ENCODE measurements at places on chromosomes 13 and 19.
A peak's percentile ranks its signal among the peaks of the same experiment; 100 is the strongest.

GRCh38 chr19:2239771-2240770, 3.4 kb downstream of the SF3A2 start:
- no peak for DNase-seq

- no peak for DNase-seq
Measured at GRCh38 chr19:40578442-40578908, 1.8 kb downstream of the SHKBP1 start.

- DNase-seq = no peak
Measured at GRCh38 chr13:34701919-34702318, 240.2 kb upstream of the NBEA start.

- DNase-seq = no peak
Measured at GRCh38 chr13:75687150-75687763, 51.1 kb downstream of the LMO7 start.

GRCh38 chr19:41753936-41754529, 1.3 kb upstream of the CEACAM6 start:
- DNase-seq = no peak

DNA sequence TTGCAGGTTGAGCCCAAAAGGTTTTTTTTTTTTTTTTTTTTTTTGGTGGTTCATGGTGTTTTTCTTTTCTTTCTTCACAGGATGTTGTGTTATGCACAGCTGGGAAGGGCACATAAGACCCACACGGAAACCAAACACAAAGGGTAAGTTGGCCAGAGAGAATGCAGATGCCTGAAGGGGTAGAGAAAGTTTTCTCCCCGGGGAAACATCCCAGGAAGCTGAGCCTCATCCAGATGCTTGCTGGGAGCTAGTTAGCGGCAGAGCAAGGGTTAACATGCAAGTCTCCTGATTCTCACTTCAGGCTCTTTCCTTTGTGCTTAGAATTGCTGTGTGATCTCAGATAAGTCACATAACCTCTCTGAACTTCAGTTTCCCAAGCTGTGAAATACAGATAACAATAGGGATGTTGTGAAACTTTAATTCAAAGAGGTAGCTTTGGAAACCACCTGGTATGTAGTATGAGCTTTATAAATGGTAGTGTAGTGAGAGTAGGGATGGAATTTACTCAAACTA, 3.1 kb downstream of the ADGRE1 start:
- no peak for DNase-seq

DNA sequence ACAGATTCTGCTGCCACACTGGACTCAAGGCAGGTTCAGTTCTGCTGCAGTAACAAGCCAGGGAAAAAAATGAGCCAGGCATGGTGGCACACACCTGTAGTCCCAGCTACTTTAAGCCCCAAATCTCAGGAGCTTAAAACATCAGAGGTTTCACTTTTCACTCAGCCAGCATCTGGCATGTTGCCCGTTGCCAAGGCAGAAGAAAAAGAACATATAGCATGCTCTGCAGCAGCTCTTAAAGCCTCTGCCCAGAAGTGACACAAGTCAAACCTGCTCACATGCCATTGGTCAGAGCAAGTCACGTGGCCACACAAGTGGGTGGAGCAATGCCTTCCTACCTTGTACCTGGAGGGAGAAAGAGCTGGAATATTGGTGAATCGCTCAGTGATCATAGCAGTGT, 14.7 kb upstream of the ADGRE5 start:
- DNase-seq = no peak

DNA sequence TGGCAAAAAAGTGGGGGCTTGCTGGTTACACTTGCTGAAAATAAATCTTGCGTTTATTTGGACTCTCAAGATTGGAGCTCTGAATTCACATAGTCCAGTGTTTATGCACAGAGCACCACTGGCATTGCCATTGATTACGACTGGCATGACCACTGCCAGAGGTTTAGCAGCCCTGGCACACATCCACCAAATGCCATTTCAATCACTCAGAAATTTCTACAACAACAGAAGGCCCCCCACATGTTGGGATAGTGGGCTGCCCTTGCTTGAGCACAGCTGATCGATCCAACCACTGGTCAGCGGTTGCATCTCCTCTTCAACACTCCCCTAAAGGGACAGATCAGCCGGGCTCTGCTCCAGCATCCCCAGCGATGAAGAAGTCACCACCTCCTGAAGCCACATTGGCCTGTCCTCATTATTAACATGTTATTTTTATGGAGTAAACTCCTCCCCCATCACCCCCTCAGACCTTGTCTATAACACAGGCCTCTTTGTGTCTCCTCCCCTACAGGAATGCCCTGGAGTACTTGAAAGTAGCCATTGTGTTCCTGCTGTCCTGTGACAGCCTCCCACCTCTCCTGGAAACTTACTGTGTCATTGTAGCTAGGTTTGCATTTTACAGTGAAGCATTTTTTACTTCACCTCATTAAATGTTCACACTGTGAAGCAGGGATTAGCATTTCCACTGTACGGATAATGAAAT, 51.3 kb downstream of the CDADC1 start:
- DNase-seq = no peak

GRCh38 chr13:49395878-49396380, 47.9 kb downstream of the CAB39L start:
- no peak for DNase-seq

DNA sequence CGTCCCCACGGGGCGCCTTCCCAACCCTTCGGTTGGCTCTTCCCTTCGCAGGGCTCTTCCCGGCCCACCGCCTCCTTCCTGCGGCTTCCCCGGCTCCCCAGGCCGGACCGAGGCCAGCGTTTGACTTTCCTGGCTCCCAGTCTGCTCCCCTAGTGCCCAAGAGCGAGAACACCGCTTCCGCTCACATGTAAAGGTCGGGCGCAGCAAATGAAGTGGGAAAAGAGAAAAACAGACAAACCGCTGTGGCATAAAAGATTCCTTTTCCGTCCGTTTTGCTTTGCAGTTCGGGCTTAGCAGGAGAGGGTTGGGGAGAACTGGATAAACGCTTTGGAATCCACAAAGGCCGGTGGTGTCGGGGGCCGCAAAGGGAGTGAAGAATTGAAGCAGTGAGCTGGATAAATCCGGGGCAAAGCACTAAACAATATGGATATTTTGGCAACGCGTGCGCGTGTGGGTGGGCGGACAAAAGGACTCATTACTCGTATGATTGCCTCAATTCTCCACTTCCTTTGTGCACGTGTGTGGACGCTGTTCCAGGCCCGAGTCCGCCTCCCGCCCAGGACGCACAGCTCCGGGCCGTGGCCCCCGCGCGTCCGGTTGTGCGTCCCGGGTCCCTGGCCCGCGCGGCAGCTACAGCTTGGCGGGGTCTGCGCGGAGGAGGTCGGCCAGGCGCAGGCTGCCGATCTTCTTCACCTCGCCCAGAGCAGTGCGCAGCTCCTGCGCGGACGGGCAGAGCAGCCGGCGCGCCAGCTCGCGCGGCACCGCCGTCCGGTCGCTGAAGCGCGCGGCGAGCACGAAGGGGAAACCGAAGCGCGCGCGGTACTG, 8.6 kb upstream of the CDX2 start:
- DNase-seq = peak; percentile 28

GRCh38 chr13:104701591-104701990, 1635.4 kb upstream of the SLC10A2 start:
- DNase-seq = no peak

DNA sequence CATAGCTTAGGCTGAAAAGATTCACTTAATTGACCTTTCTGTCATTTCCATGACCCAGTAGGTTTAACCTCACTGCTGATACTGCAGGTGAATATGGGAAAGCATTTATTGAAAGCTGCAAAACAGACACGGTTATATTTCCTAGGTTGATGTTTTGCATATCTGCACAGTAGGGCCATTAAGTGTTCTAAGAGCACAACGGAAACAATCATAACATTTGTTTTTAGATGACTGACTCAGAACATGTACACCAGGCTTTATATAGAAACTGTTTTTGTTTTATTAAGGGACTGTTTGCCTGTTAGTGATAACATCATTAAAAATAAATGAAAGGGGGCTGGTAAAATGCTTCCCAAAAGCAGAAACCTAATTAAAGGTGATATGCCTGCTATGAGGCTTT, 367.8 kb downstream of the DACH1 start:
- DNase-seq = no peak

DNA sequence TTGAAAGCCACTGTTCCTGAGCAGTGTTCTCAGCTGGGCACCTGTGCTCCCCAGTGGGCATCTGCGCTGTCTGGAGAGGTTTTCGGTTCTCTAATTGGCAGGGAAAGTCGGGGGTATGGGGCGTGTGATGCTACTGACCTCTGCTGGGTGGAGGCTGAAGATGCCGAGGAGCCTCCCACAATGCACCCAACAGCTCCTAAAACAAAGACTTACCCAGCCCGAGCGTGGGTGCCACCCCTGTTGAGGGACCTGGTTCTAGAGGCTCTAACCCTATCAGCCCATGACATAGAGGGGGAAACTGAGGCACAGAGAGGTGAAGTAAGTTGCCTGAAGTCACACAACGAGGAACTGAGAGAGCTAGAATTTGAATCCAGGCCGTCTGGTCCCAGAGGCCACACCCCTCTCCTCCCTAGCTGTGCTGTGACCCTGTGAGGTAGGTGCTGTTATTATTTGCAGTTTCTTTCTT, 2.3 kb downstream of the SPACA4 start:
- peak; percentile 75 for DNase-seq

Measured in 8988T (cell line).